ENCODE measurements at places on chromosomes 4 and X. TPM values are rescaled to one million over a fixed set of nuclear protein-coding genes. Genes with fewer than 3 reads are reported as not detected.
A peak's percentile ranks its signal among the peaks of the same experiment; 100 is the strongest.

CTAG1A gene
- total RNA-seq: not detected

DNA sequence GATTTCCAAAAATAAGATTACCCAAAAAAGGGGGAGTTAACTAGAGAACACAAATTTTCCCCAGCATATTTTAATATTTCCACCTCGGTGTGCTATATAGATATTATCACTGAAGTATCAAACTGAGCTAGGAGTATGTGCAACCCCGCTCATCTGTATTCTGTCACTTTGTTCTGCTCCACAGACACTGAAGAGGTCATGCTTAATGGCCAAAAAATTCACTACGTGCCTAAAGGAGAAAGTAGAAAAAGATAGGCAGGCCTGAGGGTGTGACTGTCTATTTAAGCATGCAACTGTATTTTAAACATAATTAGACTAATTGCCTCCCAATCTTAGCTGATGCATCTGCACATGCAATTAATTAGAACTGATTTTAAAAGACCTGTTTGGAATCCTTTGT lies 24.5 kb downstream of the SH3RF1 start:
- no peak for DNase-seq

DNA sequence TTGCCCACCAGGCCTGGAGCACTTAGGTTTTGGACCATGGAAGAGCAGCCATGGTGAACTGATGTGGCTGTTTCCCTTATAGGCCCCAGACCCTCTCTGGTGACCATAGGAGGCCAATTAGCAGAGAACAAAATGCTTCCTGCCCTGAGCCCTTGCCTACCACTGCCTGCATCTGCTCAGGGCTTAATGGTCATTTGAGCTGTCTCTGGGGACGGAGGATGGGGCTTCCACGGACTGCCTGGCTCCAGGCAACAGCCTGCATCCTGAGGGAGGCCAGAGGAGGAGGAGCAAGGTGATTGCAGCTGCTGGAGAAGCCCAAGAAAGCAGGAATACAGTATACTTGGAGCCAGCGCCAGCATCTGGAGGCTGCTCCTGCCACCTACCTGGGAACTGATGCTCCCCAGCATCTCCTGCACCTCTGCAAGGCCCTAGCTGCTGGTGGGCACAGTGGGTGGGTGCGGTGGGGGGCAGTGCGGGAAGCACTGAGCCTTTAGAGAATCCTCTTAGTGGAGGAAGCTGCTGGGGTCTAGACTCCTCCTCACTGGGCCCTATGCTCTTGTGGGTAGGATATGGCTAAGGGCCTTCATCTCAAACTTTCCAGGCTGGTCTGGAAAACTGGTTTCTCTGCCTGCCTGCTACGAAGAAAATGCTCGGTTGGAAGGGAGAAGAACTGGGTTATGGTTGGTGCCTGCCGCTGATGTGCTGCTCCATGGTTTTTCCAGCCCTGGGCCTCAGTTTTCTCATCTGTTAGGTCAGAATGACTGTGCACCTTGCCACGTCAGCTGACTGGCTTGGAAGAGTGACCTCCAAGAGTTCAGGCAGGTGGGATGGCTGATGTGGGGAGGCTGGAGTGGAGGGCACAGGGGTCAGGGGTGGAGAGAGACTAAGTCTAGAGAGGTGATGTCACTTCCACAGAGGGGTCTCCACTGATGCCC lies 158.8 kb upstream of the PJA1 start:
- no peak for DNase-seq

DNA sequence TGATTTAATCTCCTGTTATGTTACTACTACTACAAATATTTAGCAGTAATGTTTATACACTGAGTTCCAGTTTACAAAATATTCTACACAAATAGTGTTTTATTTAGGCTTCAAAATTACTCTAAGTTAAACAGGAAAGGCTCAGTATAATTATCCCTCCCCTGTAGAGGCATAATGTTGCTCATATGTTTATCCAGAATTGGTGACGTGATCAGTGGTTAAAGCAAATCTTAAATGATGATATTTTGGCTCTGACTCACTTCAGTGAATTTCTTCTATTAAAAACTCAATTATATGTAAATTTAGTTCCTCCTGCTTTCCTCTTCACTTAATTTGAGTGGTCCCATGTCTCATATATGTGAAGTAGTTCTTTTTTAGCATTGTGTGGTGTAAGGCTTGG lies 438.5 kb downstream of the ADGRL3 start:
- no peak for DNase-seq

FAM236D gene
- not detected for total RNA-seq

GRCh38 chrX:1392376-1393068 lies 609 bp upstream of the SLC25A6 start:
- peak; percentile 57 for DNase-seq

DNA sequence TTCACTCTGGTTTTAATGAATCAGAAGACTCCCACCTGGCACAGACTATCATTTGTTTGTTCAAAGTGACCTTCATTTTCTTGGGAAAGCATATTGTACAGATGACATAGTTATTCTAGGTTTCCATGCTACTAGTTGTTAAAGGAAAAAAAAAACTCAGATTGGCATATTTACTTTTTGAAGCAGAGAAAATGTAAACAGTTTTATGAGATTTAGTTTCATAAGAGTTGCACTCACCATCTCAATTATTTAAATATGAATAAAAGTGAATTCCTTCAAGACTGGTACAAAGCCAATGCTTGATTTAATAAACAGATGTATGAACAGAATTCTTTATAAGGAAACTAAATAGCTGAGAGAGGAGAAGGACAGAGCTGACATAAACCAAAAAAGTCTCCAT lies 280.3 kb upstream of the UGT8 start:
- no peak for DNase-seq

GRCh38 chr4:163922302-163922701 lies 427.8 kb downstream of the TMA16 start:
- no peak for DNase-seq

- no peak for DNase-seq
Observed at GRCh38 chr4:154120006-154120676, 331.3 kb upstream of the SFRP2 start.

DNA sequence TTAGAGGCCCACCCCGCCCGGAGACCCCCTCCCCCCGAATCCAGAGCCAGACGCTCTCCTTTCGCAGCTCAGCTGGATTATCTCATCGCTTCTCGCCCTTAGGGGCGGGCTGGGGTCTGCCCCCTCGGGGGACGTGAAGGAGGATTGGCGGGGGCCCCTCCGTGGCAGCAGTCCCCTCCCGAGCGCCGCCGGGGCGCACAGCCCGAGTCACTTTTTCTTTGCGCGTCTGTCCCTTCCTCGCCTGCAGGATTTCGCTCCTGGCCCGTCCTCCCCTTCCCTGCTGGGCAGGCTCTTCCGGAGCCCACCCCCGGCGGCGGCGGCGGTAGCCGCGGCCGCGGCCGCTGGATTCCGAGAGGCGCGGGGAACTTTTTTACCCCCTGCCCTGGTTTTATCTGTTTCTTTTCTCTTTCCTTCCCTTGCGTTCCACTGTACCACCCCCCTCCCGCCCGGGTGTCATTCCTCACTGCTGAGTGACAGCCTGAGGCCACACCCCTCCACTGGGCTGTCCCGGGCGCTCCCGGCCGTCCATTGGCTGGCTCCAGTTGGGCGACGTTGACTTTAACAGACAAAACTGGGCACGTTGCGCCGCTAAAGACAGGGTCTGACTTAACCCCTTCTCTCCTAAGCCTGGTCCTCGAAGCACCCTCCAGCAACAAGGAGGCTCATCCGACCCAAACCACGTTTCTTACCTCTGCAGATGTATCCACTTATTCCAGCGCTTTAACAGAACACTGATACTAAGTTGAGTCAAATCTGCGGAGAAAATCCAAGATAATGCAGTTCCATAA lies 492 bp upstream of the NKX3-2 start:
- DNase-seq: peak; percentile 95

- DNase-seq: no peak
Observed at GRCh38 chr4:7444731-7445130, 10.0 kb upstream of the PSAPL1 start.

RPGR gene
- 8.5 TPM for total RNA-seq

- DNase-seq: no peak
Observed at GRCh38 chrX:103669745-103670144, 16.8 kb downstream of the MORF4L2 start.

FAM9B gene
- total RNA-seq: not detected

- DNase-seq: no peak
Observed at GRCh38 chr4:41146196-41146595, 68.1 kb downstream of the APBB2 start.

DNA sequence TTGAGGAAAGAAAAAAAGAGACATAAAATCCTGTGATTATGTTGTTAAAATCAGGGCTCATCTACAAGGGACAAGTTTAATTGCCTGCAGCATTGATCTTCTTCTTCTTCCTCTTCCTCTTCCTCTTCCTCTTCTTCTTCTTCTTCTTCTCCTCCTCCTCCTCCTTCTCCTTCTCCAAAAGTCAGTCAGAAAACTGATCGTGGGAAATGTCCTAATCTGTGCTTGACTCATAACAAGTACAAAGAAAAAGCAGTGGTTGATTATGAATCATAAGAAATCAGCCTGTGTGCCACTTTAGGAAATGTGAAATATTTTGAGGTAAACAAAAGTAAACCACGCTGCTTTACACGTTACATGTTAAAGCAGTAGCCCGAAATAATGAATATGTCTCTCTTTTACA lies 2.7 kb upstream of the ATP10D start:
- no peak for DNase-seq

DNA sequence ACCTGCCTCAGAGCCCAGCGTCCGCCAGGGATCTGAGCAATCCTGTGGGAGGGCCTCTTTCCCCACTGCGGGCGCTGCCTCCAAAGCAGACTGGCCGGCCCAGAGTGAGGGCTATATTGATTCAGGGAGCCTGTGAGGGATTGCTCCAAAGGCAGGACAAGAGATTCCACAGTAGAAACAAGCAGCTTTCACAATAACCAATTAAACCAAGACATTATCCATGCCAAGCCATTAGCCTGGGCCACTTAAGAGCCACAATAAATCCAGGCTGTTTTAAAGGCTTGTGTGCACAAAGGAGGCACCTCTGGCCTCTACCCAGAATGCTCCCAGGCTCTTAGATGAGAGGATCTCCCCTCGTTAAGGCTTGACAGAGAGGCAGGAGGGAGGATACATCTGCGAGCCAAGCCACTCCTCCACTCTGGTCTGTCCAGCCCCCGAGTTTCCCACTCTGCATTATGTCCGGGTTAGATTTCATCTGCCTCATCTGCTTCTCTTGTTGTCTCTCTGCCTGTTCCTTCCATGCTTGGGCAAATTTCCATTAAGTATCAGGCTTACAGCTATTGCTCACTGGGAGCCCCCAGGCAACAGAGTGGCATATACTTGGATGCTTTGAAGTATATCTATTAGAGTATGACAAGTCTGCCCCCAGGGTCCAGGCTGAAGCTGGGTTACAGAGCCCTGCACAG lies 357.9 kb downstream of the UNC5C start:
- DNase-seq: no peak

DNA sequence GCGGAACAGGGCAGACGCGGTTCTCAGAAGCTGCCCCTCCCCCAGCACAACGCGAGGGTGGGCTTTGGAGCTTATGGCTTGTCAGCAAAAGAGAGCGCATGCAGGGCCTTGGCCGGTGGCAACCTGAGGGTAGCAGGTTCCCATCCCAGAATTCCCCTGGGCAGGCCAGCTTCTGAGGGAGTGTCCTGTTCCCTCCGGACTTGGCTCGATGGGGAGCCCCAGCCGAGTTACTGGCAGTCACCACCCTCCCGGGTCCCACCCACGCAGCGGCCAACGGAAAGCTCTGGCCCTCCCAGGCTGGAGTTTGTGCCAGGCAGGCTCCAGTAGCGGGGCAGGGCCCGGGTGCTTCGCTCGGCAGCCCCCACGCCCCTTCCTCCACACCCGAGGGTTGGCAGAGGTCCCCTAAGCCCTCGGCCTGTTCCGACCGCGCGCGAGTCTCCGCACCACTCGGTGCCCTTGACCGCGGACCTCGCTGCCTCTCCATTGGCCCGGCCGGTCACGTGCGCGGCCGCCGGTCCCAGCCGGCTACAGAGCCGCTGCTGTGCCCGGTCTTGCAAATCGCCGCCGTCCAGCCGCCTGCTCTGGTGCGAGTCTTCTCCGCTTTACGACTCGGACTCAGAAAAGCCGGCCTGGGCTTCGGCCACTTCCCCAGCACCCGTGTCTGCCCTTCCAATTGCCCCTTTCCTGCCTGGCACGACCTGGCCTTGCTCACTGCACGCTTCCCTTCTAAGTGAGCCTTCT lies 20.9 kb upstream of the MTM1 start:
- peak; percentile 48 for DNase-seq

Data from WTC11 (cell line).